Caco-2 (cell line): ENCODE measurements at places on chromosomes 6 and 20. TPM values are rescaled to one million over a fixed set of nuclear protein-coding genes. Genes with fewer than 3 reads are reported as not detected.

DNA sequence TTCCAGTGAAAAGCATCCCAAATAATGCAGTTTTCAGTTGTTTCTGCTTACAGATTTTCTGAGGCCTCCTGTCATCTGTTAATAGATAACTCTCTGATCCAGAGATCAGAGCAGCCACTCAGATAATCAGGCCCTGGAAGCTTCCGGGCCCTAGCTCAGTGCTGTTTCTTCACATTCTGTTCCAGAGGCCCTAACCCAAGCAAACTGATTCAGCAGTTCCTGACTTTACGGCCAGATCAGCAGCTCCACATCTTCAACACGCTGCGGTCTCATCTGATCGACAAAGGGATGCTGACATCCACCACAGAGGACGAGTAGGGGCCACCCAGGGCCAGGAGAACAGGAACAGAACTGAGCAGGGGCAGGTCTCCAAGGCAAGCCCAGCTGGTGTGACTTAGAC, 63.1 kb downstream of the CDS2 start:
- H3K27me3 ChIP-seq: no peaks in the 10 kb centered on the region
- DNase-seq: no peak
- no peak overlapping the region for H3K4me3 ChIP-seq
- H3K27ac ChIP-seq: no peak overlapping the region

DNA sequence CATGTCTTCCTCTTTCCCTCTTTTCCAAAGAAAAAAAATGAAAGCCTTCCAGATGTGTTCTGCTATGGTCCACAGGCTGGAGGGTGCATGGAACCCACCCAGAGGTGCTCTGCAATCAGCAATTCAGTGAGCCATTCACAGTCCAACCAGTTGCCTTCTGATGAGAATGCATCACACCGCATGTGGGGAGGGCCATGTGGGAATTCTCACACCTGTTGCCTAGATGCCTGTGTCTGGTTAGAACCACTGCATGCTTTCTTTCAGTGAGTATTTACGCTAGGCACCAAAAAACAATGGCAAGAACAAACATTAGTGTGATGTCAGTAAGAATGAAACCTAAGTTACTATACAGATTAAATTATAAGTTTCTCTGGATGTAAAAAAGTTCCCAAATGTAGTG, 311.6 kb upstream of the CDYL start:
- H3K27me3 ChIP-seq: no peaks in the 10 kb centered on the region
- no peaks in the 10 kb centered on the region for H3K36me3 ChIP-seq
- H3K4me3 ChIP-seq: no peak overlapping the region
- no peak overlapping the region for H3K27ac ChIP-seq

- H3K36me3 ChIP-seq: no peaks in the 10 kb centered on the region
- peaks cover 17% of the 10 kb centered on the region for H3K4me1 ChIP-seq
- peak overlapping the region; percentile 58 for H3K27ac ChIP-seq
- no peaks in the 10 kb centered on the region for H3K27me3 ChIP-seq
- H3K4me3 ChIP-seq: no peak overlapping the region
These were observed 17.8 kb downstream of the SLC22A1 start for GRCh38 chr6:160139420-160139851.

- no peak overlapping the region for H3K27ac ChIP-seq
- no peak overlapping the region for H3K4me3 ChIP-seq
- peak; percentile 46 for DNase-seq
- no peaks in the 10 kb centered on the region for H3K4me1 ChIP-seq
These were observed 20.1 kb upstream of the FAM209A start for GRCh38 chr20:56504373-56505005.

DNA sequence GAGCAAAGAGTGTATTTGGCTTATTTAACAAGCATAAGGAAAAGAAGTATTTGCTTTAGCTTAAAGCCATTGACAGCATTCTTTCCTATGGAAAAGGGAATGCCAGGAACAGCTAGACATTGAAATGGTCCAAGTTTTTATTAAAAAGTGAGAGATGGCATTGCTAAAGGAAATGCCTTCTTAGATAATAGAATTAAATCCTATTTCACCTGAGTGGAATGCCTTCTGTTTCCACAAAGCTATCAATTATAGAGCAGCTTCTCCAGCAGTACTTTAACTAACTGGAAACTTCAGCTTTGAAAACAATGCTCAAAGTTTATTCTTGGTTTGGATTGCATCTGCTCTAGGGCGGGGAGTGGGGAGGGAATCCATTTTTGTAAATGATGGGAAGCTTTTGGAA, 85.1 kb upstream of the CNKSR3 start:
- no peak for DNase-seq
- H3K4me1 ChIP-seq: no peaks in the 10 kb centered on the region
- H3K27me3 ChIP-seq: no peaks in the 10 kb centered on the region
- H3K4me3 ChIP-seq: no peak overlapping the region

- H3K4me3 ChIP-seq: no peak overlapping the region
- DNase-seq: no peak
- H3K27me3 ChIP-seq: 0 out of 2 replicates have a peak, but pooled peaks cover 2% of the 10 kb centered on the region
- no peak overlapping the region for H3K27ac ChIP-seq
These were observed 363.2 kb downstream of the QKI start for GRCh38 chr6:163777716-163778115.

DNA sequence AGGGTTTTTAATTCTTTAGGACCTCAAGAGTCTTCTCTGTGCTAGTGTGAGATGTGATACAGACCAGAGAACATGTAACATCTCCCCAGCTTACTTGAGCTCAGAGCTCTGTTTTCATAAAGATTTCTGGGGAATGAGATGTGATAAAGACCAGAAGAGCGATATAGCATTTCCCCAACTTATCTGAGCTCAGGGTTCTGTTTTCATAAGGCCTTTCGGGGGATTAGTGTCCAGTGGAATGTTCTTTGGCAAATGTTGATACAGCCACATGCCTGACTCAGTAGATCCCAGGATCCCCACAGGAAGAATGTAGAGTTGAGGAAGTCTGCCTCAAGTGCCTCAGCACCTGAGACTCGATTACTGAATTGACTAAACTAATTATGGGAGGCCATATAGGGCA, 18.7 kb upstream of the TOP1 start:
- H3K27me3 ChIP-seq: no peaks in the 10 kb centered on the region
- H3K27ac ChIP-seq: peak overlapping the region; percentile 60
- no peaks in the 10 kb centered on the region for H3K36me3 ChIP-seq
- DNase-seq: peak; percentile 78
- peaks cover 51% of the 10 kb centered on the region for H3K4me1 ChIP-seq

- DNase-seq: no peak
- no peak overlapping the region for H3K4me3 ChIP-seq
- no peak overlapping the region for H3K27ac ChIP-seq
- peaks cover 15% of the 10 kb centered on the region for H3K4me1 ChIP-seq
- no peaks in the 10 kb centered on the region for H3K36me3 ChIP-seq
These were observed 6.3 kb upstream of the FAM210B start for GRCh38 chr20:56352345-56353055.

DNA sequence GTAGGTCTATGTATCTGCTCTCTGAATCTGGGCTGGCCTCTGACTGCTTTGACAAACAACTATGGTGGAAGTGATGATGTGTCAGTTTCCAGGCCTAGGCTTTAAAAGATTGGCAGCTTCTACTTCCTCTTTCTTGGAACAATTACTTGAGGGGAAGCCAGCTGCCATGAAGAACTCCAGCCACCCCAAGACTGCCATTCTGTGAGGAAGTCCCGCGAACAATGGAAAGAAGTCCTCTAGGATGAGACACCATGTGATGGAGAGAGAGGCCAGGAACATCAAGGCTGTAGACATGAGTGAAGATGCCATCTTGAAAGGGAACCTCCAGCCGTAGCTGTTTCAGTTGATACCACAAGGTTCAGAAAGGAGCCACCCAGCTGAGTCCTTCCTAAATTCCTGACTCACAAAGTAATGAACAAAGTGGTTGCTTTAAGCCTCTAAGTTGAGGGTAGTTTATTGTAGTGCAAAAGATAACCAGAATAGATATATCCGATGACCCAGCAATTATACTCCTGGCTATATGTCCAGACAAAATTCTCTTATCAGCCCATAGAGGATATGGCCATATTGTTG, 15.3 kb upstream of the TCF15 start:
- H3K36me3 ChIP-seq: no peaks in the 10 kb centered on the region
- H3K4me3 ChIP-seq: no peak overlapping the region
- no peak overlapping the region for H3K27ac ChIP-seq
- no peak for DNase-seq
- H3K4me1 ChIP-seq: no peaks in the 10 kb centered on the region; the same call in 1 of the 2 replicates

DNA sequence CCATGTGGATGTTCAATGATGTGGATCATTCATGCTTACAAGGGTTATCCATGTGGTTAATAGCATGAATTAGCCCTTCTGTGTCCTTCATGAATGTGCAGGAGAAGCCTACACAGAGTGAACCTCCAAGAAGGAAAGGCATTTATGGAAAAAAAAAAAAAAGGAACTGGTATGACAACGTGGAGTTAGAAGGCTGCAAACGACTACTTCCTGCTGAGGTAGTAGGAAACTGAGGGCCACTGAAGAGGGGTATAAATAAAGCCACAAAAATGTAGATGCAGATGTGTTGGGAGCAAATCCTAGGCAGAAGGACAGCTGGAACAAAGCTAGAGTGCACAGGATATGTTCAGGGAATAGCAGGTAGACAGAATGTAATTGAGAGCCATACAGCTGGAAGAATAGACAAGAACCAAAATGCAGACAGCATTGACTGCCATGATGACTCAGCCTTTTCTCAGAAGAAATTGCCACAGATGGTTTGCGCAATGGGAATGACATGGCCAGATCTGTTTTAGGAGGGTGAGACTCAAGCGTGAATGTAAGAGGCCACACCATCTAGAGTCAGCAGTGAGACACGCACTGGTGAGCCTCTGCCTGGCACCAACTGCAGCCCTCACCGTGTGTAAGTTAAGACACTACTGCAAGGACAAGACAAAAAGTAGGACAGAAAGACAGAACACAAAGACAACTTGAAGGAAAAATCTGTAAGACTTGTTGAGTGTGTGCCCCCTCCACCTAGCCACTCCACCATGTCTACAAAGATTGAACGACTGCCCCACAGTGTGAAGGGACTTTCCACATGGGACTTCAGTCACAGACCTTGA, 79.8 kb downstream of the KIF13A start:
- H3K4me3 ChIP-seq: no peak overlapping the region
- no peak for DNase-seq
- no peaks in the 10 kb centered on the region for H3K36me3 ChIP-seq
- H3K4me1 ChIP-seq: 0 out of 2 replicates have a peak, but pooled peaks cover 6% of the 10 kb centered on the region
- peak overlapping the region; percentile 71 for H3K27ac ChIP-seq

- no peaks in the 10 kb centered on the region for H3K36me3 ChIP-seq
- no peak overlapping the region for H3K27ac ChIP-seq
- DNase-seq: no peak
- no peak overlapping the region for H3K4me3 ChIP-seq
These were observed 23.9 kb upstream of the SLC52A3 start for GRCh38 chr20:792248-792647.

DNA sequence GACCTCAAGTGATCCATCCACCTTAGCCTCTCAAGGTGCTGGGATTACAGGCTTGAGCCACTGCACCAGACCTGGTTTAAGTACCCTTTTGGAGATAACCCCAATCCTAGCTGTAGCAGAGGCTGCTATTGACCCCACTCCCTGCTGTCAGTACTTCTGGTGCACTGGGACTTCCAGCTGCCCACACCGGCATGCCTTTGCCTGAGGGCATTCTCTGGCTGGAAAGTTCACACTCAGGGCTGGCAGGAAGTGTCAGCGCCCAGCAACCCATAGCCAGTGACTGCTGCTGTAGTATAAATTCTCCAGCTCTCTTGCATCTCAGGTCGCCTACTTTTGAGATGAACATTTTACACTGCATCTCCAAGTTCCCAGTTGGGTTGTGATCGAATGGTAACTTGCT, 75.3 kb downstream of the UTRN start:
- no peaks in the 10 kb centered on the region for H3K27me3 ChIP-seq
- no peaks in the 10 kb centered on the region; the same call in 1 of the 2 replicates for H3K4me1 ChIP-seq
- no peak overlapping the region for H3K27ac ChIP-seq
- H3K4me3 ChIP-seq: no peak overlapping the region
- H3K36me3 ChIP-seq: no peaks in the 10 kb centered on the region

- DNase-seq: no peak
- no peaks in the 10 kb centered on the region for H3K36me3 ChIP-seq
- H3K4me3 ChIP-seq: no peak overlapping the region
- peaks cover 4% of the 10 kb centered on the region; the same call in 1 of the 2 replicates for H3K4me1 ChIP-seq
These were observed 41.2 kb downstream of the LYRM2 start for GRCh38 chr6:89597372-89597771.

GRCh38 chr6:106380407-106380806, 19.9 kb downstream of the CRYBG1 start:
- no peaks in the 10 kb centered on the region for H3K4me1 ChIP-seq
- H3K27me3 ChIP-seq: no peaks in the 10 kb centered on the region; the same call in 1 of the 2 replicates
- DNase-seq: no peak
- H3K36me3 ChIP-seq: no peaks in the 10 kb centered on the region

GRCh38 chr6:104700371-104701185, 159.1 kb downstream of the HACE1 start:
- H3K4me1 ChIP-seq: no peaks in the 10 kb centered on the region
- no peak for DNase-seq
- H3K36me3 ChIP-seq: no peaks in the 10 kb centered on the region
- no peaks in the 10 kb centered on the region for H3K27me3 ChIP-seq

- H3K4me1 ChIP-seq: no peaks in the 10 kb centered on the region
- no peak overlapping the region for H3K27ac ChIP-seq
- H3K4me3 ChIP-seq: no peak overlapping the region
- H3K36me3 ChIP-seq: no peaks in the 10 kb centered on the region
- H3K27me3 ChIP-seq: no peaks in the 10 kb centered on the region
- no peak for DNase-seq
These were observed 12.4 kb downstream of the LAMA4 start for GRCh38 chr6:112241820-112242429.

- no peak overlapping the region for H3K4me3 ChIP-seq
- no peak overlapping the region for H3K27ac ChIP-seq
- H3K4me1 ChIP-seq: no peaks in the 10 kb centered on the region
- H3K27me3 ChIP-seq: no peaks in the 10 kb centered on the region
- no peak for DNase-seq
- H3K36me3 ChIP-seq: peaks cover 1% of the 10 kb centered on the region; the same call in 1 of the 2 replicates
These were observed 47.1 kb downstream of the AKIRIN2 start for GRCh38 chr6:87654875-87655454.

Gene THEMIS
- not detected in 2 replicates for total RNA-seq

Gene NT5E
- total RNA-seq: 1.0 and 1.5 TPM in 2 replicates

Gene GCNT2
- total RNA-seq: 68.1 and 70.7 TPM in 2 replicates

Gene MCCD1
- total RNA-seq: not detected in 2 replicates

Gene C4B
- total RNA-seq: 1.1 and 1.4 TPM in 2 replicates

Gene ID4
- not detected in 2 replicates for total RNA-seq

Gene UST
- total RNA-seq: not detected in 2 replicates

Gene TRIM15
- total RNA-seq: 5.2 and 6.9 TPM in 2 replicates
